ENCODE measurements at places on chromosomes 11 and 22.

- no peak for DNase-seq
These were observed 427.9 kb upstream of the CCDC179 start for GRCh38 chr11:23288003-23288783.

DNA sequence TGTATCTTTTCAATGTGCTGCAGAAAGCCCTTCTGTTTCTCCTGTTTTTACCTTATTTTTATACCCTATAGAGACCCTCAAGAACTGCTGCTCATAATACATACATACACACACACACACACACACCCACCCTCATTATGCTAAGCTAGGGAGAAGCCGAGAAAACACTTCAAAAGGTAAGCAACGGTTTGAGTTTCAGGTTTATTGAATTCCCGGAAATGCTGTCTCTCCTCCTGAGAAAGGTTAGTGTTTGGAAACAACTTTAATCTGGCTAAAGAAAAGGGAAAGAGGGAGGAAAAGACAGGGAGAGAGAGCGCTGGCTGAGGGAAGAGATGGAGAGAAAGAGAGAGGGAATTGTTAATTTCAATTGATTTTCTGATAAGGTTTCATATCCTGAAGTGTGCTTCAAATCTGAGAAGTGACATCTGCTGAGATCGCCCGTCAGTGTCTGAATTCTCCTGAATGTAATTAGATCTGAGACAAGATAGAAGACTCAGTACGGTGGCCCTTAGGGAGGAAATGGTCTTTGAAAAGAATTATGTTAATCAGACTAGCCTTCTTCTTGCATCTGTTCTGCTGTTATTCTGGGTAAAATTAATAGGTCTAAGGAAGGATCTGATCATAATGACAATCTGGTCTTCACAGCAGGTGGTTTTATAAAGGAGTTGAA, 169.1 kb downstream of the NXPE2 start:
- no peak for DNase-seq

DNA sequence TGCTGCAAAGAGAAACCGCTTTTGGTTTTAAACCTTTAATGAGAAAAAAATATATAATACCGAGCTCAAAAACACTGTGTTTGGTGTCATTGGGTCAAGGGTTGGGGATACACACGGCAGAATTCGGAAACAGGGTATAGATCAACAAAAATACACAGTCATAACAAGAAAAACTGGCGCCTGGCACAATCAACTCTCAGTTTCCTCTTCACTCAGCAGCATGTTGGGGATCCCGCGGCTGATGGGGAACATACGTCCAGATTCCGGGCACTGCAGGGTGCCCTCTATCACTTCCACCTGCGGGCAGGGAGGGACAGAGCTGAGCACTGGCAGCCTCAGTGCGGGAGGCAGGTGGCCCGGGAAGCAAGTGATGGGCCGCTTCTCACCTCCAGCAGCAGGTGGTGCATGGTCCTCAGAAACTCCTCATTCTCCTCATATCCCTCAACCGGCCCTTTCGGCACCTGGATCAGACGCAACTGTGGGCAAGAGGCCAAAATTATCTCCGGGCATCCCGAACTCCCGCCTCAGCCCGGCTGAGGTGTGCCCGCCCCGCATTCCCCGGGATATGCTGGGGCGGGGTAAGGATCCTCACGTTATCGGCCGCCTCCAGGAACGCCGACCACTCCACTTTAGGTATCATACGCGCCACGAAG, 561 bp downstream of the TRMT112 start:
- no peak for DNase-seq

DNA sequence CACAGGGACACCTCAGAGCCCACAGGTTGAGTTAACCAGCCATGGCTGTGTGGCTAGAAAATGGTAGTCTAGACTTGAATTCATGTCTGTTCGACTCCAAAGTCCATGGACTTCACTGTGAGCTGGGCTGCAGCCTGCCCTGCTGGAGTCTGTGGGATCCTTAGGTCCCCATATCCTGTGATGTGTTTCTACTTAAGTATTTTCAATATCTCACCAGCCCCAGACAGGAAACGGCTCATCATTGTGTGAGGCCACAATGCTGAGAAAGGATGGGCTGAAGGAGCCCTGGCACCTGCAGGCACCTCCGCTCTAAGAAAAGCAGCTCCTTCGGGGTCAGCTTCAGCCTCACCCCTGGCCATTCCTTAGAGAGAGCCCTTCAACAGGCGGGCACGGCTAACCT, 93.1 kb downstream of the NAT10 start:
- no peak for DNase-seq

GRCh38 chr11:134819041-134819440, 407.0 kb upstream of the B3GAT1 start:
- DNase-seq, result no peak

- no peak for DNase-seq
These were observed 35.4 kb upstream of the FLI1 start for GRCh38 chr11:128658502-128658901.

GRCh38 chr11:134223836-134224709, at the start of the genes NCAPD3 and VPS26B:
Gene NCAPD3, minus strand, starts transcription at chr11:134223967. Its CDS starts 41 bp downstream, at chr11:134223926.
Gene VPS26B, plus strand, starts transcription at chr11:134224671. Its CDS starts 452 bp downstream, at chr11:134225123.
- DNase-seq, result peak; percentile 92

GRCh38 chr22:19836512-19836911, 18.2 kb downstream of the GNB1L start:
- no peak for DNase-seq

DNA sequence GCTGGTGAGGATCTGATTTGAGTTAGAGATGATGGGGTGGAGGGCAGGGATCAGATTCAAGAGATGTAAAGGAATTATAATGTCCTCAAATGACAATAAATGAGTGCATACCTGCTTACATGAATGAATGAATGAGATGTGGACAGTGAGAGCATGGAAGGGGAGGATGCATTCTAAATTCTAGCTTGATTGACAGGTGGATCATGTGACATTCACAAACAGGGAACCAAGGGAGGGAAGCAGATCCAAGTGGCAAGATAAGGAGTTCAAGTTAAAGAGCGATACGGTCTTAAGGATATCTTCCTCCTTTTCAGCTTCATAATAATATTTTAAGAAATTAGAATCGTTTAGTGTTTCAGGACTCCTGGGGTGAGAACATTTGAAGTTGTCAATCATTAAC, 170.5 kb upstream of the TBCEL start:
- no peak for DNase-seq

DNA sequence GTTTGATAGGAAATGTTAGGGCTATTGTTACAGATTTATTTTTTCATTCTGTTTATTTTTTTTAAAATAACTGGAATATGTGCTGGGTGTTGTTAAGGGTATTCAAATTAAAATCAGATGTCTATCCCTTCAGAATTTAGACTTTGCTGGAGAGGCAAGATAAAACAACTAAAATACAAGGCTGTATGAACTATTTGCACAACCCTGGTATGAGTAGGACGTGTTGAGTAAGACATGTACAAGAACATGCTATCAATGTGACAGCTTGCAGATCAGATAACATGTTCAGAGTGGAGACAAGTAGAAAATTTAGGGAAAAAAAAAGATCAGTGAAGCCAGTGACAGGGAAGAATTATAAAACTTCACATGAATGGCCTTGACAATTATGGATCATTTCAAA, 853.5 kb downstream of the METTL15 start:
- DNase-seq, result no peak

GRCh38 chr11:72968390-72968789, 154.2 kb downstream of the ATG16L2 start:
- no peak for DNase-seq

DNA sequence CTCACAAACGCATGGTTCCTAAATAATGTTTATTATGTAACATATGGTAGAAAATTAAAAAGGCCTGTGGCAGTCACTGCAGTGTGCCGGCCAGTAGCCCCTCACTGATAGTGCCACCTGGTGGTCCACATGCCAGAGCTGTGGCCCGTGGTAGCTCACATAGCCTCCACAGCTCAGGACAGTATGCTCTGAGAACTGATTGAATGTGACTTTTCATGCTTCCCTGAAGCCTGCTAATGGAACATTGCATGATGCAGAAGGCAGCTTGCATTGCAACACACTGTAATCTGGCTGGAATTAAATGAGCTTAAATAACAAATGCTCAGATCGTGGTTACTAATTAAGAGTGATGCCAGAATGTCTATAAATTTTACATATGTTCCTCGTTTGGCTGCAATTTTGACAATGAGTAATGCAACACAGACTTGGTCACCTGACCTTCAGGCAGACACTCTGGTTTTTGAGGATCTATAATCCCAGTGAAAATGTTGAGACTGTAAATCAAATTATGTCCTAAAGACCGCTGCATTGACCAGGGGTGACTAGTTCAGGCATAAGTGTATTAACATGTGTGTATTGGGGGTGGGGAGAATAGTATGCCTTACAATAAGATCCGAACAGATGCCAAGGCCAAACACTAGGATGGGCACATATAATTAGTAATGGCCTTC, 566.4 kb downstream of the METTL15 start:
- DNase-seq, result no peak

- no peak for DNase-seq
These were observed 13.6 kb downstream of the TUB start for GRCh38 chr11:8094656-8095055.

GRCh38 chr11:109604481-109605400, 182.8 kb downstream of the C11orf87 start:
- DNase-seq, result no peak

- DNase-seq, result no peak
These were observed 7.2 kb downstream of the IRAG1 start for GRCh38 chr11:10686311-10686710.

GRCh38 chr11:120281143-120281795, 41.3 kb downstream of the POU2F3 start:
- no peak for DNase-seq

- DNase-seq, result no peak
These were observed 67.7 kb downstream of the CECR2 start for GRCh38 chr22:17436981-17437412.

DNA sequence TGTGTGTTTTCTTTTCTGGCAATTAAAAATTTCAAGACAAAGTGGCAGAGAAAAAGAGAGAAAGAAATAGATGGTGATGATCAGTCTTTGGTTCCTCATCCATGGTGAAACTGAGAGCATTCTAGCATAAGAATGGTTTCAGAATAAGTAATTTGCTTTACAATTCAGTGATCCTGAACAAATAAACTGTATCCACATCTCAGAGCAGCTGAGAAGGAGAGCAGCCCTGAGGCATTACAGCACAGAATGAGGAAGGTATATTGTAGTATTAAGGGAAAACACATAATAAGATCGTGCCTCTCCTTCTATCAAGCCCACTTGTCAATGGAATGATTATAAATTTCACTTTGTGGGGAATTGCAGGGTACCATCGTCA, 17.4 kb downstream of the LUZP2 start:
- no peak for DNase-seq

DNA sequence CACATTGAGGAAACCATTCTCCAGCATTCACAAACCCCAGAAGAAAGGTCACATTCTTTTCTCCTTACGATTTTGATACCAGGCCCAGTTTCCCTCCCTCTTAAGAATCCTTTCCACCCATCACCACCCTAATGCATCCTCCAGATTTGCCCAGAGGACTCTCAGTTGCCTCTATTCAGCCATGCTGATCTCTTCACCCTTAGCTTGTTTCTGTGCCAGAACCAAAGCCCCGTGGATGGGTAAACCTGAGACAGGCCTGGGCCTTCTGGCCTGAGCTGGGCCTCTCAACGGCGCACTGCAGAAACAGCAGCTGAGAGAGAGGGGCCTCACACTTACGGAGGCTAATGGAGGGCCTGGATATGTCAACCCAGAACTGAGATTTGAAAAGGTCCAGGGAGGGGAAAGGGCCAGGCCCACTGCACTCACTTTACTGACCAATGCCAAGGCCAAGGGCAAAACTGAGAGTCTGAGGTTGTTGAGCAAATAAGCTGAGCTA, 32.2 kb upstream of the OAF start:
- DNase-seq, result no peak

- no peak for DNase-seq
These were observed 46.6 kb upstream of the CTSC start for GRCh38 chr11:88384004-88384668.

GRCh38 chr11:44397586-44398178, 87.7 kb upstream of the ALX4 start:
- DNase-seq, result no peak

GRCh38 chr22:22461111-22461510, 47.4 kb downstream of the ZNF280B start:
- DNase-seq, result no peak

- no peak for DNase-seq
These were observed 6.1 kb downstream of the OR6M1 start for GRCh38 chr11:123800036-123800435.

GRCh38 chr22:45246060-45246985, 5.6 kb upstream of the KIAA0930 start:
- no peak for DNase-seq

DNA sequence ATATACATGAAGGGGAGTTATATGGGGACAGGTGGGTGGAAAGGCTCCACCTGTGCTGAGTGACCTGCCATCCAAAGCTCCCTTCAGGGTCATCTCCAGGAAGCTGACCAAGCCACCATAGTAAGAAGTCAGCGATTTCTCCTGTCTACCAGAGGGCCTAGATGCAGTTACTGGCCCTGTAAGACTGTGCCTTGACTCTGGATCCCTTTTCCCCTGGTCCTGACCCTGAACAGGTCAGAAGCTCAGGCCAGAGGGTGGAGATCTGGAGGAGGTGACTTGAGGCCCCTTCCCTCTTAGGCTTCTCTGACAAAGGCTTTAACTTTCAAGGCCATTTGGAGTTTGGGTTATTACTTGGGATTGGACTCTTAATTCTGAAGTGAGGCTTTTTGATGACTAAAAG, 69.7 kb downstream of the GDPD4 start:
- DNase-seq, result no peak

DNA sequence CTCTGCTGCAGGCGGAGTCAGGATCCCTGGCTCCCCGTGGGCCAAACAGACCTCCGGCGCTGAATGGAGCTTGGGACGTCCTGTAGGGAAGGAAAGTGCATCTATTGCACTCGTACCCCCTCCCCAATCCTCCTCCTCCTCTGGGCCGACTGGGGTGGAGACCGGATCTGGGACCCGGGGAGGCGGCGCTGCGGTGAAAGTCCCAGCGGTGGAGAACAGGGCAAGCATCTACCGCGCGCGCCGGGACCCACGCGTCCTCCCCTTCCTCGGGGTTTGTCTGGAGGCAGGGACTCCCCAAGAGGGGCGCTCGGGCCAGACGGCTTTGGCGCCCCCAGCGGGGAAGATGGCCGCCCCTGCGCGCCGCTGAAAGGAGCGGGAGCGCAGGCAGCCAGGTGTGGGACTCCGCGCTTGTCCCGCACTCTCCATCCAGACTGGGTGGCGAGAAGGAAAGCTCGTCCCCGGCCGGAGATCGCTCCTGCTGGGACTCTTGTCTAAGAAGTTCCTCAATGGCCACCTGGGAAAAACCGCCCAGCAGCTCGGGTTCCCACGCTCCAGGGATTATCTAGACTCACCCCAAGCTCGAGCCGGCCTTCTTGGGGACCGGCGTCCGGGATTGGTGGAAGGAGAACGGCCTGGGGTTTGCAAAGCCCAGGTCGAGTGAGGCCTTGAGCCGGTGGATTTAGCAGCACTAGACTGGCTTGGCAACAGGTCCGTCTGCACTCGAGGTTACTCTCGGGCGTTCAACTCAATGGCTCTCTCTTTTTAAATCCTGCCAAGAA, 718 bp downstream of the FADS2 start:
- DNase-seq, result no peak
